ENCODE measurements at places on chromosomes 4 and X. TPM values are rescaled to one million over a fixed set of nuclear protein-coding genes. Genes with fewer than 3 reads are reported as not detected.

The AMBN gene
- not detected for total RNA-seq

The MAEA gene
- total RNA-seq: 44.8 TPM

The LGI2 gene
- not detected for total RNA-seq

The MAP9 gene
- 4.2 TPM for total RNA-seq

The AMER1 gene
- 1.5 TPM for total RNA-seq

The IQCM gene
- not detected for total RNA-seq

Data from bronchial epithelial cell (primary cell).